Ascending aorta (tissue), 2 donors: ENCODE measurements at places on chromosomes 5 and 9. TPM values are rescaled to one million over a fixed set of nuclear protein-coding genes. Genes with fewer than 3 reads are reported as not detected.
A peak's percentile ranks its signal among the peaks of the same experiment; 100 is the strongest.

The KCTD16 gene
- total RNA-seq: 0.64 TPM

The SLC25A46 gene
- 22.1 TPM for total RNA-seq

The GABRA6 gene
- not detected for total RNA-seq

The RNF180 gene
- 7.9 TPM for total RNA-seq

The SHOC1 gene
- not detected for total RNA-seq

- DNase-seq: peak; percentile 85
- H3K27ac ChIP-seq: no peak overlapping the region
- no peaks in the 10 kb centered on the region for H3K27me3 ChIP-seq
- H3K36me3 ChIP-seq: no peaks in the 10 kb centered on the region
- no peak overlapping the region for H3K4me3 ChIP-seq
Observed at GRCh38 chr5:137201876-137202275, 297.2 kb downstream of the SPOCK1 start.

DNA sequence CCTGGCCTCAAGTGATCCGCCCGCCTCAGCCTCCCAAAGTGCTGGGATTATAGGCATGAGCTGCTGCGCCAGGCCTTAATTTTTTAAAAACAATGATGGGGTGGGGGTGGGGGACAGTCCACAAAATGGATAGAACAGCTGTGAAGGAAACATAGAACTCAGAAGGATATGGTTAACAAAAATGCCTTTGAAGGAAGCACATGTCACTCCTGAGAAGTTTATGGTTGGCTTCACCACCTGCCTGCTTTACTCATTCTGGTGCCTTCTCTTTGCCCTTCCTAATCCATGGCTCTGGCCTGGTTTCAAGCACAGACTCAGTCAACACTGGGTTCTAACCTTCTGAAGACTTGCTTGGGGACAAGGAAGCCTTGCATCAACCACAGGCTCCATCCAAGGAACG lies 10.3 kb downstream of the BAG1 start:
- no peak for DNase-seq
- peaks cover 55% of the 10 kb centered on the region for H3K36me3 ChIP-seq
- no peaks in the 10 kb centered on the region for H3K4me1 ChIP-seq
- H3K27me3 ChIP-seq: no peaks in the 10 kb centered on the region
- H3K27ac ChIP-seq: no peak overlapping the region

DNA sequence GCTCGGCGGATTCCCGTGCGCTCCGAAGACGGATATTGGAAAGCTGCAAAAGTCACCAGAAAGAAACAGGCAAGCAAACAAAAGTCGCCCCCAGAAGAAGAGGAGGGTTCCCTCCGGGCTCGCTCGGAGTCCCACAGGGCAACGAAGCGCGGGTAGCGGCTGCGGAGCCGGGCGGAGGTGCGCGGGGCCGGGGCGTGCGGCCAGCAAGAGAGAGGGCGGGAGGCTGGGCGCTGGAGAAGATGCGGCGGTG lies at the start of gene FBN2:
Gene FBN2 (minus strand): TSS at position 246 of the 250 bp plus-strand sequence. CDS start 642 bp downstream, outside the sequence.
- peaks cover 15% of the 10 kb centered on the region for H3K27me3 ChIP-seq
- no peak for DNase-seq
- H3K4me1 ChIP-seq: peaks cover 6% of the 10 kb centered on the region
